ENCODE measurements at places on chromosomes 3 and 15.

DNA sequence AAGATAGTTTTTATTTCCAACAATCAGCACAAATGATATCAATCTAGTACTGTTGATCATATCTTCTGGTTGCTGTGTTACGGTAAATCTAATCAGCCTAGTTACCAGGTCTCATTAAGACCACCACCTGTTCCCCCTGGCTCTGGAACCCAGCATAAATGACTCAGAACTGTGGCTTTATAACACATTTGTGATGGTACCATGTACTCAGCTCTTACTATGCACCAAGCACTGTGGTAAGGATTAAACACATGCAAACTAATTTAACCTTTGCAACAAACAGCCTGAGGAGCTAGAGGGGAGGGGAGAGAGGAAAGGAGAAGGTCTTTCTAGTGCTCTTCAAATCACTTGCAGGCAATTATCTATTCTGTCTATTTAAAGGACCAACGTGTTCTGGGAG lies 173.9 kb upstream of the LMCD1 start:
- DNase-seq = no peak

DNA sequence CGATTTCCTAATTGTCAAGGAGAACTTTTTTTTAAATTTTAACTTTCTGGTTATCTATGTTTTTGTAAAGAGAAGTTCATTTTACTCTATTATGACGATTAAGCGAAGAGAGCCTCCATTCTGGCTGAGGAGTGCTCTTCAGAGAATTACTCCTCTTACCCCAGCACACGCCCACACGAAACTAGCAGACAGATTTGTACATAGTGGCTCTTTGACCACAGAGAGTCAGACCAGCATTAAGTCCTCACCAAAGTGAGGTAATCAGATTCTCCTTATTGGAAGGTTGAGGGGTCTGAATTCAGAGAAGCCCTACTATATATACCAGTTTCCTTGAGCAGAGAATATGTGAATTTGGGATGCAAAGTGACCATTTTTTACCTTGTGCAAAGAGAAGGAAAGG lies 204.8 kb upstream of the TSC22D2 start:
- no peak for DNase-seq

GRCh38 chr15:35595656-35596055 lies 49.7 kb upstream of the DPH6 start:
- DNase-seq = no peak

- DNase-seq = no peak
These were observed 33.2 kb downstream of the ST3GAL6 start for GRCh38 chr3:98796334-98796733.

DNA sequence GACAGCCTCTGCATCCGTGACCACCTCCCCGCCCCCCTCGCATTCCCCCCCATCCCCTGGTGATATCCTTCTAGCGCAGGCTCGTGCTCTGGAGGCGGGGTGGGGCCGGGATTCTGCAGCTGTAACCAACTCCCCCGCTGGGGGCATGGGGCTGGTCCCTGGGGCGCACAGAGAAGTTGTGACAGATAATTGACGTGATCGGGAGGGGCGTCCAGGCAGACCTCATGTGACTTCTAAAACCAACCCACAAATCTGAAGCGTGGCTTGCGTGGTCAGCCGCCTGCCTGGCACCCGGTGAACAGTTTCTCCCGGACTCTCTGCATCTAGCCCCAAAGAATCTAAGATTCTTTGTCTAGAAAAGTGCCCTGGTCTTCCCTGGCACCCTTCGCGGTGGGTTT lies 100.6 kb upstream of the IGF1R start:
- DNase-seq = no peak

- no peak for DNase-seq
These were observed 141.7 kb upstream of the MBNL1 start for GRCh38 chr3:152127058-152127457.

DNA sequence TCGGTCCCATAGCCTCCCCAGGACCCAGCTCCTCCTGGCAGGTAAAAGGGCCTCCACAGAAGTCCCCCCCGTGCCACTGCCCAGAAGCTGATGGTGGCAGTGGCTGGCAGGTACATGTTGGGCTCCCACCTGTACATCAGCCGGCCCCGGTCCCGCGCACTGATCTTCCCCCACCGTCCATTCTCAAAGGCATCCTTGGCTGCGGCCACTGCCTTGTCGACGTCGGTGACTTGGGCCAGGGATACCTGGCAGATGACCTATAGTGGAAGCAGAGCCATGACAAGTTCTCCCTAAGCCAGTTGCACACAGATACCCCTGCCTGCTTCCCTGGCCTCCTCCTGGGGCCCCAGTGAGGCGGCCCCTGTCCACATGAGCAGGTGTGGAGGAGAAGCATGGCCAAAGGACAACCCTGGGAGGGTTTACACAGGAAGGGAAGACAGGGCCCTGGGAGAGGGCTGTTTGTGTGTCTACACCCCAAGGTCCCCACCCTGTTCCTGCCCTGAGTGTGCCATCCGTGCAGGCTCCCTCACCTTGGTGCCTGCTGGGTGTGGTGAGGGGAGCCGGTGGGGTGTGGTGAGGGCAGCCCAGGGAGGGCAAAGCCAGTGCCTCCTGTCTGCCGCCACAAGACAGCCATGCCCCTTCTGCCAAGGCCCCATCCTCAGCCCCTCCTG lies 44.8 kb downstream of the ALDH1L1 start:
- no peak for DNase-seq

All from kidney tubule cell (primary cell).